ENCODE measurements at places on chromosomes 16 and 17.

DNA sequence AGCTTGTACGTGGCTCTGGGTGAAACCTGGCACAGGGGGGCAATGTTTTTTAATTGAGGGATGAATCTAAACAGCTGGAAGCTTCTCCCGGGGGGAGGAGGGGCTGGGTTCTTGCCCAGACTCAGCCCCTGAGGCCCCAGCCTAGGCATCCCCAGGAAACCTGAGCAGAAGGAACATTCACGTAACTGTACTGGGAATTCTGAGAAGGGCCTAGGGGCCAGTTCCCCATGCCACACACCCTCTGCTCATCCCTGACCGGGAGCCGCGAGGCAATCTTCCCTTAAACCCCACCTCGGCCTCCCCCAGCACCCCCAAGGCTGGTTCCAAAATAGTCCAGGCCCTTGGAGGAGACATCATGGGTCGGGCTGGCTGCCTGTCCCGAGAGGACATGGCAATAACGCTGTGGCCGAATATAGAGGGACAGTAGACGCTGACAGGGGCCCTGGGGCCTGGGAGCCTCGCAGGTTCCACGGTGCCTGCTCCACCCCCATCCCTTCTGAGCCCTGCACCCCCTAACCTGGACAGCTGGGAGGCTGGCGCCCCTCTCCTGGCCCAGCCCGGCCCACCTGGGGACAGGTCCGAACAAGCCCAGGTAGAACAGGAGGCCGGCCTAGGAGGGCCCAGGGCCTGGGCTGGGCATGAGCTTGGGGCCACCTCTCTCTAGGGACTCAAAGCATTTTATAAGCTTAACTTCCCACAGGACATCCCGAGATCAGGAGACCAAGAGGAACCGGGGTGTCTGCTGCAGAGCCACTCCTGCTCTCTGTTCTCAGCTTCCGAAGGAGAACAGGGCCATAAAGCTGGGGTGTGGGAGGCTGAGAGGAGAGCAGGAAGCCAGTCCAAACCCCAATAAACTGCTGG is 83.2 kb upstream of the TOB1 start:
- no peak for DNase-seq

- no peak for DNase-seq
Measured at GRCh38 chr17:50865868-50866260, 290 bp downstream of the TOB1 start.

- peak; percentile 47 for DNase-seq
Measured at GRCh38 chr17:40320756-40321523, 12.0 kb downstream of the RARA start.

DNA sequence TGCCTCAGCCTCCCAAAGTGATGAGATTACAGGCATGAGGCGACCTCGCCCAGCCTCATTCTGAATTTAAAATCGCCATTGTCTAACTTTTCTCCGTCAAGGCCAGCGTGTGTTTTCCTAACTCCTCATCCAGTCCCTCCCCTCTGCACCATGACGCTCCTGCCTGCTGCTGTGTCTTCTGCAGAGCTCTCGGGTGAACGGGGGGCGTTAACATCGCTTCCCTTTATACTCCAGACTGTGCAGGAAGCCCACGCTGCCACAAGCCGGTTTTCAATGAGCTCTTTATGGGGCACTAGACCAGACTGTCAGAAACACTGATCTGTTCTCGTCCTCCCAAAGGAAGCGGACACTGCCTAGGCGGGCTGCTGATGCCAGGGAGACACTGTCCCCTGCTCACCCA is 13.2 kb downstream of the AANAT start:
- DNase-seq, result no peak

DNA sequence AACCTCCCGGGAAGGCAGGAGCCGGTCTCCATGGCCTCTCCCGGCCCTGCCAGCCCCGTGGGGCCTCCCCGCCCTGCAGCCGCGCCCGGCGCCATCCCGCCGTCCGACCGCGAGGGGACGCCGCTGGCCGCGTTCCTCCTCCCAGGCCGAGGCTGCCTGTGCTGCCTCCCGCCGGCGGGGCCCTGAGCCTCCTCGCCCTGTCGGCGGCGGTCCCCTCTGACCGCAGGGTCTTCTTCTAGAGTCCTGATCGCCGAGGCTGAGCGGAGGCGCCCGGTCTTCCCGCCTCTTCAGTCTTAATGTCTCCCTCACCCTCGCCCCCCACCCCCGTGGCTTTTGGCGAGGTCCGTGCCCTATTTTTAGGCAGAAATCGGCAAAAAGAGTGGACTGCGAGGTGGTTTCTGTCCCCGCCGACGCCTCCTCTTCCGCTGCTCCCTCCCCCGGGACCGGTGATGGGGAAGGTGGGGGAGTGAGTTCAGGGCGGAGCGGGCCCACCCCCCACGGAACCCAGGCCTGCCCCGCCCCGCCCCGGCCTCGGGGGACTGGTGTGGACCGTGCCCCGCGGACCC is 794 bp upstream of the CPNE7 start:
- DNase-seq, result peak; percentile 54

DNA sequence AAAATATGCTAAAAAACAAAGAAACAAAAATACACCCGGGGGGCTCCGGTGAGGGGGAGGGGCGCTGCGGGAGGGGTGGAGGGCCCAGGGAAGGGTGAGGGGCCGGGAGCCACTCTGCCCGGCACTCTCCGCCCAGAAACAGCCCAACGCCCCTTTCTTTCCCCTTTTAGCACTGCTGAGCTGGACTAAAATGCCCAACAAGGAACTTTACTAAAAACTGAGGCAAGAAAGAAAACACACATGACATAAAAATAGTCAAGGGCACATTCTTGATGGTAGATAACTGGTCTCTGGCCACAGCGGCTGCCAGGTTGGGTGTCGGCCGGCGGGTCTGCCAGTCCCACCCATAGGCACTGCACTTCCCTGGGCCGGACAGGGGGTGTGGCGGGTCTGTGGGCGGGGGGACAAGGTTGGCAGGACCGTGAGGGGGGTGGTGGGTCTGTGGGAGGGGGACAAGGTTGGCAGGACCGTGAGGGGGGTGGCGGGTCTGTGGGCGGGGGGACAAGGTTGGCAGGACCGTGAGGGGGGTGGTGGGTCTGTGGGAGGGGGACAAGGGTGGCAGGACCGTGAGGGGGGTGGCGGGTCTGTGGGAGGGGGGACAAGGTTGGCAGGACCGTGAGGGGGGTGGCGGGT is 20.9 kb downstream of the METRNL start:
- no peak for DNase-seq

- DNase-seq, result no peak
Measured at GRCh38 chr17:51718983-51719382, 439.5 kb downstream of the CA10 start.

DNA sequence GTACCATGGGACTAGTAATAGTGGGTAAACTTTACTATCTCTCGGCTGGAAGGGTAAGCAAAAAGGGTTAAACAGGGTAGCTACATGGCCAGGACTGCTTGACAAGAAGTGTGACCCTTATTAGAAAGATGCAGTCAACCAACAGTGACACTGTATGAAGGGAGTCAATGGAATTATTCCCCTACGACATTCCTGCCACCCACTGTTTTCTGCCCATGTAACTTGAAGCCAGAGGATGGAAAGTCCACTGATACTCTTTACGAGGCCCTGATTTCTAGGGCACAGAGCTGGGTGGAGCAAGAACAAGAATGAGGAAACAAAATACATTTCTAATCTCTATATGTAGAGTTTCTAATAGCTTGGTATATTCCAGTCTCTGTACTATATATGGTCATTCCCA is 1102.5 kb downstream of the CDH11 start:
- DNase-seq, result no peak

DNA sequence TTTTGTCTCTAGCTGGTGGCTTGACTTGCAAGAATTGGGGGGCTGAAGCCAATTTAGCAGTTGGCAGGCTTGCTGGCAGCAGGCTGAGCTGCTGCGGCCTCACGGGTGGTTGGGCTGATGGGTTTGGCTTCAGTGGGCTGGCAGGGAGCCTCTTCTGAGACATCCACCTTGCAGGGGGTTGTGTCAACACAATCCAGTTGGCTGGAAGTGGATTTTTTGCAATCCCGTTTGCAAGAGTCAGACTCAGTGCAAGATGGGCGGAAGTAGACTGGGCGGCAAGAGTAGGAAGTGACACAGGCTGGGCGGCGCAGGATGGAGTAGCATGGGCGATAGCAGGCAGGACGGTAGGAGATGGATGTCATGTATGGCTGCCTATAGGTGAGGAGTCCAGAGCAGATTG is 1.5 kb downstream of the KRTAP16-1 start:
- no peak for DNase-seq

DNA sequence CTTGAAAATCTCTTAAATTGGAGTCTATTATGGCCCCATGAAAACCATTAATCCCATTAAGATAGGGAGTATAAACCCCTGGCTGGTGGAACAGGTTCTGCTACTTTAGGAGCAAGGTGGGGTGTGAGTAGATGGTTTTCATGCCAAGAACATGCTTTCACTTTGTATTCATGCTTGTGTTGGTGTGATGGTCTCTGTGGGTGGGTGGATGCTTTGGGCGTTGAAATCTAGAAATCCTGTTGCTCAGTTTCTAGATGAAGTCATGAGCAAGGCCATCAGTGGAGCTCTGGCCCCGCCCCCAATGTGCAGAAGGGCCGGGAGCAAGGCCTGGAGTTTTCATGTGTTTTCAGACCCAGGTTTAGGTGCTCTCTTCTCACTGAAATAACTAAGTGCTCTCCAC is 20.1 kb downstream of the PLD6 start:
- no peak for DNase-seq

GRCh38 chr16:50697881-50698767 is 4.7 kb downstream of the NOD2 start:
- DNase-seq, result no peak

- no peak for DNase-seq
Measured at GRCh38 chr17:62309396-62309795, 71.0 kb upstream of the EFCAB3 start.

DNA sequence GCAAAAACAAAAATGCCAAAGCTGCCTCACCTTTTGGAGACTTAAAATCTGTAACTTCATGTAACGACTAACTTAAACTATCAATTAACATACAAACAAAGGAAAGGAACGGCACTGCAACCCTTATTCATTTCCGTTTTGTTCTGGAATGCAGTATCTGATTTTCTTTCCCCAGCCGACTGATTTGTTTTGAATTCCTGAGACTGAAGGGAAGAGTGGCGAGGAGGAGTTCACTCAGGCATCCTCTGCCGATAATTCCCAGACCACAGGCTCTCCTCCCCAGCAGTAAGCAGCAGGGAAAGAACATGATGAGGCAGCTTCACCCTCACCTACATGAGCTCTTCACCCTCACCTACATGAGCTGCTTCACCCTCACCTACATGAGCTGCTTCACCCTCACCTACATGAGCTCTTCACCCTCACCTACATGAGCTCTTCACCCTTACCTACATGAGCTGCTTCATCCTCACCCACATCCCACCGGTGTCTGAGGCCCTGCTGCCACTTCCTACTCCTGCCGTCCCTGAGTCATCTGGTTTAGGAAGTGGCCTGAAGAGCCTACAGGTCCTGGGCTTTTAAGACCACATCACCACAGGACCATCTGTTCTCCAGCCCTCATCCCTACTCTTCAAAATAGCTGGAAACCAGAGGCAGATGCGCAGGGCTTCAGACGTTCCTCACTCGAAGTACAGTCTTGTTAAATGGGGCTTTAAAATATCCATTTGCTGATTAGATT is 168.0 kb upstream of the RPH3AL start:
- no peak for DNase-seq

GRCh38 chr17:49456183-49456965 is 38.7 kb upstream of the NGFR start:
- no peak for DNase-seq

- no peak for DNase-seq
Measured at GRCh38 chr16:67425580-67425979, 5.3 kb upstream of the HSD11B2 start.

DNA sequence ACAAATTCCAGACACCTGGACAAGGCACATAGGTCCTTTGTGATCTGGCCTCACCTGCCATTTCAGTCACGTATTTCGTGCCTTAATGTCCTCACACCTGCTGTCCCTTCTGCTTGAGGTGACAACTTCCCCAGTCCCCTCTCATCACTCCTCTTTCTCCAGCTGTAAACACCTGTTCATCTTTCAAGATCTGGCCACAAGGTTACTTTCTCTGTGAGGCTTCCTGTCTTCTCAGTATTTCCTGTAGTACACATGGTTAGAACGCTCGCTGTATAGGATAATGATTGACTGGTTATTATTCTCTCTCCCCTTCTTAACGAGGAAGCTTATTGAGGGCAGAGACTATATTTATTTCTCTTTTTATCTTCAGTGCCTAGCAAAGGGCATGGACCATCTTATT is 74.5 kb upstream of the PMFBP1 start:
- DNase-seq, result no peak

DNA sequence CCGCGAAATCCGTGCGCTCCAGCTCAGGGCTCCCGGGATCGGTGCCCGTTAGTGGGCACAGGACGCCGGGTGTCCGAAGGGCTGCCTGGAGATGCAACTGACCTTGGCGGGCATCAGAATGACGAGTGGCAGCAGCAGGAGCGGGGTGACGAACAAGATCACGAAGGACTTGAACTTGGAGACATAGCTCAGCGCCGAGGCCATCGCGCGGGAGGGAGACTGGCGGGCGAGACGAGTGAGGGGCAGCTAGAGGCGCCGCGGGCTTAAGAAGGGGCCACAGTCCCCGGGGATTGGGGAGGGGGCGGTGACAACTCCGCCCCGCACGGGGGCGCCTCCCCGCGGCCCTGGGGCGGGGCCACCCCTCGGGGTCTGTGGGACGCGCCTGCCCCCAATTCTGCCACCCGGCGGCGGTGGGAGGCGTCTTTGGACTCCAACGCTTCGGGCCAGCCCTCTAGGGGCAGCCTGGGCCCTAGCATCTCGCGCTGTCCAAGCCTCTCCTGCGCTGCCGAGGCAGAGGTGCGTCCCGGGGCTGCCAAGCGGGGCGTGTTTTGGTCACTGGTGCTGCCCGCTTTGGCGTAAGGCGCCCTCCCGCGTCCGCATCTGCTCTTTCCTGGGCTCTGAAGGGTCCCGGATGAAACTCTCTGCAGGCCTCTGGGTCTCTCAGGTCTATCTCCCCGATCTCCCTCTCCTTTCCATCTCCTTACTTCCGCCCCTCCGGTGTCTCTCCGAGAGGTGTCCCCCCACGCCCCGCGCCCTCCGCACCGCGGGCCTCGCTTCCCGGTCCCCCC is at the start of gene SLC13A5:
Gene SLC13A5, minus strand, starts transcription at position 240 of the 788 bp plus-strand sequence. Its CDS starts 36 bp downstream, at position 204.
- no peak for DNase-seq

- no peak for DNase-seq
Measured at GRCh38 chr17:64183815-64184214, 53.9 kb upstream of the ERN1 start.

GRCh38 chr16:12754824-12755543 is 48.7 kb downstream of the CPPED1 start:
- no peak for DNase-seq

- peak; percentile 64 for DNase-seq
Measured at GRCh38 chr17:63434951-63435571, 11.0 kb downstream of the CYB561 start.

DNA sequence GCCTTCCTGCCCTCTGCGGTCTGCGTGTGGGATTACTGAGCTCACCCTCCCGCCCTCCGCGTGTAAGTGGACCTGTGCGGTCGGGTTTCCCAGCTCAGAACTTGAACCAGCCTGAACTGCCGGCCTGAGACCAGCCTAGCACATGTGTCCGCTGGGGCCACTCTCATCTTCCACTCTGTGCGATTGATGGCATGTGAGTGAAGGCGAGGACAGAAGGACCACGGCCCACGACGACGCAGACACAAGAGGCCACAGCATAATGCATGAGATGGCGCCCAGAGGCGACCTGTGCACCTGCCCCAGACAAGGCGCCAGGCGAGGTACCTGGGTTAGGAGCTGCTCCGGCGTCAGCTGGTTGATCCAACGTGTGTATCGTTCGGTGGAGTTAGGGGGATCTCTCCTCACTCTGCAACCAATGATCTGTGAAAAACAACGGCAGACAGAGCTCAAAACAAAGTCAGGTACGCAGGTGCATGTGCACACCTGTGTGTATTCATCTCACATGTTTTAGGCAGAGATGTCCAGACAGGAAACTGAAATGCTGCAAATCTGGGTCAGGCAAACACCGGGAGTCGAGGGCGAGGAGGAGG is 74.5 kb upstream of the METRNL start:
- DNase-seq, result no peak

- no peak for DNase-seq
Measured at GRCh38 chr16:57925310-57925709, 45.6 kb downstream of the CNGB1 start.

Data from activated gamma-delta T cell treated with Interleukin-2 at 50 U/mL for 16 hours (primary cell).